ENCODE measurements at places on chromosomes 3 and 15.

DNA sequence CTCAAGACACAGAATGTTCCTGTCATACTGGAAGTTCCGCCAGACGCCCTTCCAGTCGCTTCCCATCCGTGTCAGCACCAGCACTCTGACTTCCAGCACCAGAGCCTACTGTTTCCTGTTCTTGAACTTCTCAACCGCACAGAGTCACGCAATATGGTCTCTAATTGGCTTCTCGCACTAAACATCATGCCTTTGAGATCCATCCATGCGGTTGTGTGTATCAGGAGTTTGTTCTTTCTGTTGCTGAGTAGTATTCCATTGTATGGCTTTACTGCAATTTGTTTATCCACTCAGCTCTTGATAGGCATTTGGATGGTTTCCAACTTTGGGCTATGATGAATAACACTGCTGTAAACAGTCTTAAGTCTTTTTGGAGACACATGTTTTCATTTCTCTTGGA, 112.1 kb downstream of the LRRK1 start:
- DNase-seq: no peak

DNA sequence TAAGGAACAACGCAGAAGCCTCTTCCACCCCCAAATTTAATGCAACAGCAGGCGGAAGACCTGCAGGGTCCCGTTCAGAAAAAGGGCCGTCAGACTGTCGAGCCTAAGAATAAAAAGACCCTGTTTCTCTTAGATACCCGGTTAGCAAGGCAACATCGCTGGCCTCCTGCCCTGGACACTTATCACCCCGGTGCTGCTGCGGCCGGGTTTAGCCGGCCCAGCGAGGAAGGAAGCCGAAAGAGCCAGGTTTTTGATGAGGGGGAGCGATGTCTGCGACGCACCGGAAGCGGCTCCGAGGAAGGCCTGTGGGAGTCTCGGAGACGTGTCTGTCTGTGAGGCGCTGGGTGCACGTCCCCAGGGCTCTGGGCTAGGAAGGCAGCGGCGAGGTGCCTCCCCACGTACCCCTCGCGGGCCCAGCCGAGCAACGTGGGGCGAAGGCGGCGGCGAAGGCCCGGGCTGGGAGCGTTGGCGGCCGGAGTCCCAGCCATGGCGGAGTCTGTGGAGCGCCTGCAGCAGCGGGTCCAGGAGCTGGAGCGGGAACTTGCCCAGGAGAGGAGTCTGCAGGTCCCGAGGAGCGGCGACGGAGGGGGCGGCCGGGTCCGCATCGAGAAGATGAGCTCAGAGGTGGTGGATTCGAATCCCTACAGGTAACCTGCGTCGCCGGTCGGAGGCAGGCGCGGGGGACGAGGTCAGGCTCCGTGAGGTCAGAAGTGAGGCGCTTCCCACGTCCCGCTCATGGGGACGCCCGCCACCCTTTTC, at the start of gene UBA5:
Gene UBA5, plus strand, starts transcription at position 278 of the 759 bp plus-strand sequence. Its CDS starts 209 bp downstream, at position 487.
- no peak for DNase-seq

GRCh38 chr3:39429466-39429865, 22.9 kb downstream of the RPSA start:
- DNase-seq: no peak

DNA sequence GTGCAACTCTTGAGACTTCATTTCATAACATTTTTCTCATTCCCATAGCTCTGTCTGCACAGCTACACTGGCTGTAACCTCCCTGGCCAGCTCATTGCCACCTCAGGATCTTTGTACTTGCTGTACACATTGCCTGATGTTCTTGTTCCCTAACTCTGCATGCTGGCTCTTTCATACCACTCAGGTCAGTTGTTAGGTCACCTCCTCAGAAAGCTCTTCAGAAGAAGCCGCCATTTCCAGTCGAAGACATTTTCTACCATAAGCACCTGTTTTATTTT, 176.2 kb downstream of the AKAP13 start:
- no peak for DNase-seq

DNA sequence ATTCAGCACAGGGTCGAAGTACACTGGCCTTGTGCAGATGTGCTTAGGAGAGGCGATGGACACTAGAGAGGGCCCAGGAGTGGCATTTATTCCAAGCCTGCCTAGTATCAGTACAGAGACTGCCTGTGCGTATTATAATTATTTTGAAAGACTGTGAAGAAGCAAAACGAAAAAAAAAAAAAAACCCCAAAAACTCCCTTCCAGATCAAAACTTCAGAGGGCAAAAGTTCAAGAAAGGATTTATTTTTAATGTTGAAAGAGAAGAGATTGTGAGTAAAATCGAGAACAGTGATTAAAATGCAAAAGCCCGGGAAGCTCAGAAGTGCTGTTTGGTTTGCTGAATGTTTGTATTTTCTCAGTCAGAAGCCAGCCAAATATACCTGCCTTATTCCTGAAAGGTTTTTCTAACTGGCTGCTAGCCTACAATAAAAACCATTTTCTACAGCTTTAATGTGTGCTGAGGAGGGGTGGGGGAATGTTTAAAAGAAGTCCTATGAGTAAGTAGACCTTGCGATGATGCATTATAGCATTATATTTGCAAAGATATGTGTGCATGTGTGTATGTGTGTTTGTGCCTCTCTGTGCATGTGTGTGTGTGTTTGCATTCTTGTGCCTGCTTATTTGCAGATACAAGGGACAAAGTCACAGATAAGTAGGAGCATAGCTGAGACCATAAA, 19.3 kb upstream of the LZTFL1 start:
- DNase-seq: no peak

DNA sequence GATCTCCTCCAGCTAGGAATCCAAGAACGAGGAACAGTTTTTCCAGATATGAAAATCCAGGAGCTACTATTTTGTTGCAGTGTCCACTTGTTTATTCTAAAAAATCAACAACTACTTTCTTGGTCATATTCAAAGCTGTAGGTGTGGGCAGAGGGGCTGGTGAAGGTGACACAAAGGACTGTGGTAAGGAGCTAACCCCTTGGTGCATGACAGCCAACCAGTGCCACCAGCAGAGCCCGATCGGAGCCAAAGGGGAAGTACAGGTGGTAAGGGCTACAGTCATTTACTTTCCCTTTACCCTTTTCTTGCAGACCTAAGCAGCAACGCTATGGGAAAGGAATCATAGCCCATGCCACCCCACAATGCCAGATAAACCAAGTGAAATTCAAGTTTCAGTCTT, 30.7 kb downstream of the PLA1A start:
- DNase-seq: no peak

GRCh38 chr3:184652465-184652864, 59.4 kb downstream of the MAGEF1 start:
- DNase-seq: no peak

- no peak for DNase-seq
Measured at GRCh38 chr3:194098081-194098842, 37.7 kb upstream of the HES1 start.

- DNase-seq: no peak
Measured at GRCh38 chr3:37949866-37950265, 40.7 kb upstream of the VILL start.

DNA sequence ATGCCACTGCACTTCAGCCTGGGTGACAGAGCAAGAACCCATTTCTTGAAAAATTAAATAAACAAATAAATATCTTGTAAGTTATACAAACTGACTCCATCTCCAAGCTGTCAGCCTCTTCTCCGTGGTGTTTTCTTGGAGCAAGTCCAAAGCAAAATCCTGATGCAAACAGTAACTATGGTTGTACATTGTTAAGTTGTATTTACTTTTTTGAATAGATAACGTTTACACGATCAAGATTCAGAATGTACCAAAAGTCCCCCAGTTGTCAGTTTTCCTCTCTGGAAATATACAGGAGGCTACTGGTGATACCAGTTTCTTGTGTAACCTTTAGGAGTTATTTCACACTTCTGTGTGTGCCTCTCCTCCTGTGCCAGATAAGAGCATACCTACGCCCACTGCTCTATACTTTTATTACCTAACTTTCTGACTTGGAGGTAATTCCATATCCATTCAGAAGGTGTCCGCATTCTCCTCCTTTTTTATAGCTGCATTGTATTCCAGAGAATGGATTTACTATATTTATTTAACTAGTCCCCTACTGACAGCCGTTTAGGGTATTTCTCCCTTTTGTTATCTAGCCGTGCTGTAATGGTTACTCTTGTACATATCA, 14.2 kb downstream of the CMTM7 start:
- DNase-seq: no peak

DNA sequence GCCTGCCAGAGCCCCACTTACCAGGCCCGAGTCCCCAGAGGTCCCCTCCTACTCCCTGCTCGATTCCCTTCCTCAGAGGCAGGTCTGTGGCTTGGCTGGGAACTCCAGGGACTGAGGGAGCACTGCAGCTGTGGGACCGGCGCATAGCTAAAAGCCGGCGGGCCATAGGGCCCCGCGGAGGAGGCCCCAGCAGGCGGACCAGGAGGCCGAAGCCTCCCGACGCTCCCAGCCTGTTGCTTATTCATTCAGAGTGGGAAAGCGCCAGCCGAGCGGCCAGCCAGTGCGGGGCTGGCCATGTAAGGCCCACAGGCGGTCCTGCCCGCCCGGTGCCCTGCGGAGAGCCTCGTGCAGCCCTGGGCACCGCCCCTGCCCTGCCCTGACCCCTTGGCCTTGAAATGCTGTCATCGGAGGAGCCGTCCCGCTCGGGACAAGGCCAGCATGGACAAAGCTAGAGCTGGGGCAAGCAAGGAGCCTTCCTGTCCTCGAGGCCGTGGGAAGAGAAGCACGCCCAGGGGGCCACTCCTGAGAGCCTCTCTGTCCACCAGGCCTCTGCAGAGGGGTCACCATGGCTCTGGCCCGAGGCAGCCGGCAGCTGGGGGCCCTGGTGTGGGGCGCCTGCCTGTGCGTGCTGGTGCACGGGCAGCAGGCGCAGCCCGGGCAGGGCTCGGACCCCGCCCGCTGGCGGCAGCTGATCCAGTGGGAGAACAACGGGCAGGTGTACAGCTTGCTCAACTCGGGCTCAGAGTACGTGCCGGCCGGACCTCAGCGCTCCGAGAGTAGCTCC, at the start of gene LOXL1:
Gene LOXL1, plus strand, starts transcription at position 244 of the 784 bp plus-strand sequence. Its CDS starts 322 bp downstream, at position 566.
- no peak for DNase-seq

DNA sequence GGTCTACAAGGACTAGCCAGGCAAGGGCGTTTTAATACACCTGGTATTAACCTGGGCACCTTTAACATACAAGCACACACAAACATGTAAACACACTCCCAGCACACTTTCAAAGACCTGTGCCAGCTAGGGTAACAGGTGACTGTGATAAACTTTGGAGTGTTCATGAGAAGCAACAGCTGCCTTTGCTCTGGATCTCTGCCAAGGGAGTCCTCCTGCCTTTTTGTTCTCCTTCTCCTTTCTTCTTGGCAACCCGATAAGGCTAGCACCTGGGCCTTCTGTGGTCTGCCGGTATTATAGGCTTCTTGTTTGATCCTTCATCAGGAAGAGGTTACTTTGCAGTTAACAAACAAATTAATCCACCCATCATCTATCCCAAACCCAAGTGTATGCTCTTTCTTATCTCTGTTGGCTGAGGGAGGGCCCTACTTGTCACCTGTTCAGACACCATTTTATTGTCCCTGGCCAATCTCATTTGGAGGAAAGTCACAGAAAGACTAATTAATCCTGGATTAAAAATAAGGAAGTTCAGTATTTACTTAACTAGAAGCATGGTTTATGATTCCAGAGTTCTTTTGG, at the start of gene RETNLB:
Gene RETNLB, minus strand, starts transcription at position 7 of the 579 bp plus-strand sequence. CDS start 225 bp downstream, outside the sequence.
- DNase-seq: no peak

GRCh38 chr15:46129145-46129544, 494.3 kb downstream of the SQOR start:
- no peak for DNase-seq

DNA sequence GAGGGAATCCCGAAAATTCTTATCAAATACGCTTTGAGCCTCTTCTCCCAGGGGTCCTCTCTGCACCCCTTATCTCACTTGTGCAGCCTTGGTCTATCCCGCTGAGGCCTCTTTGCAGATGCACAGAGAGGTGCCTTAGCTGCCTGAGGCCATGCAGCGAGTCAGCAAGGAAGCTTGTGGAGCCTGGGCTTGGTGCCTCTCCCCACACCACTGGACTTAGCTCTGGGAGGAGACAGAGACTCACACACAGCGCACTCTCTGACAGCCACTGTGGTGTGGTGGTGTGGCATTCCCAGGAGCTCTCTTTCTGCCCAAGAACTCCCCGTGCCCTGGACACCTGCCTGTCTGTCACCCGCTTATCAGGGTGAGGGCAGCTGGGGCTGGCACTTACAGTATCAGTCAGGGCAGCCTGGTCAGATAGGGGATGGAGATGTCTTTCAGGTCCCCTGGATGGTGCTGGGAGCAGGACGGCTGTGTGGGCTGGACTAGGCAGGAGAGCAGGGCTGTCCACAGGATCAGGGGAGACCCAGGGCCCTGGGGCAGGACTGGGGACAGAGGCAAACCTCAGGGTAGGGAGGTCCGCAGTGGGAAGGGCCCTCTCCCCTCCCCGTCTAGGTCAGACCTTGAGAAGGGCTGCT, 10.2 kb upstream of the LINGO1 start:
- no peak for DNase-seq

DNA sequence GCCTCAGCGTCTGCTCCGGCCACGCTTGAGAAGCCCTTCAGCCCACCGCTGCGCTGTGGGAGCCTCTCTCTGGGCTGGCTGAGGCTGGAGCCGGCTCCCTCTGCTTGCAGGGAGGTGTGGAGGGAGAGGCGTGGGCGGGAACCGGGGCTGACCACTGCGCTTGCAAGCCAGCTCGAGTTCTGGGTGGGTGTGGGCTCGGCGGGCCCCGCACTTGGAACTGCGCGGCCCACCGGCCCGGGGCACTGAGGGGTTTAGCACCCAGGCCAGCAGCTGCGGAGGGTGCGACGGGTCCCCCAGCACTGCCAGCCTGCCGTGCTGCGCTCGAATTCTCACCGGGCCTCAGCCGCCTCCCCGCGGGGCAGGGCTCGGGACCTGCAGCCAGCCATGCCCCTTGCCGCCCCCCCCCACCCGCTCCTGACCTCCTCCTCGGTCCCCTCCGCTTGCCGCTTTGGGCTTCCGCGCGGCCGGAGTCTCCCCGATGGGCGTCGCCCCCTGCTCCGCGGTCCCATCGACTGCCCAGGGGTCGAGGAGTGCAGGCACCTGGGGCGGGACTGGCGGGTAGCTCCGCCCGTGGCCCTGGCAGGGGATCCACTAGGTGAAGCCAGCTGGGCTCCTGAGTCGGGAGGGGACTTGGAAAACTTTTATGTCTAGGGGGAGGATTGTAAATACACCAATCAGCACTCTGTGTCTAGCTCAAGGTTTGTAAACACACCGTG, 106.7 kb downstream of the RAP2B start:
- no peak for DNase-seq

GRCh38 chr3:42042747-42043098, 48.4 kb upstream of the TRAK1 start:
- no peak for DNase-seq

- DNase-seq: no peak
Measured at GRCh38 chr3:77967621-77968020, 927.7 kb downstream of the ROBO2 start.

DNA sequence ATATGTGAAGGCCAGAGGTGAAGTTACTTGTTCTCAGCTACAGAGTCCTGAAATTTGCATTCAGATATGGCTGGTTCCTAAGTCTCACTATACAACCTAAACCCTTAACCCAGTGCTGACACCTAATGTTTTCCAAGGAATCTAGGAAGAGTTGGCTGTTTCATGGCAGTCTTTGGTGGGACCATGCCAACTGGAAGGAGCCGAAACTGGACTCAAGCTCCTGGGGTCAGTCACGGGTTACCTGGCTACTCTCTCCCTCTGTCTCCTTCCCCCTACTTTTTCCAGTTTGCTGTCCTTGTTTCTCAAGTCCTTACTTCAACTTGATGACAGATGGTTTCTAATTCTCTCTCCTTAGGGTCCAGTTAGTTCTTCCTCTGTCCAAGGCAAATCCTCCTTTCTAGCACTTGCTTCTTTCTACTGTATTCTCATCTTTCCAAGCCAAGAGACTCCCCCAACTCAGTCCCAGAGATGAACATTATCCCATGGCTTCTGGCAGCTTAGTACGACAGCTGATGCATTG, 88.6 kb upstream of the COL6A5 start:
- no peak for DNase-seq

- no peak for DNase-seq
Measured at GRCh38 chr3:136018876-136019275, 53.3 kb downstream of the PPP2R3A start.
